Stimulated activated CD8-positive, alpha-beta memory T cell treated with anti-CD3 and anti-CD28 coated beads, Interleukin-7, amount 100 ng/mL, for 4 hours (primary cell): ENCODE measurements at places on chromosomes 1 and 21.
A peak's percentile ranks its signal among the peaks of the same experiment; 100 is the strongest.

- DNase-seq, result no peak
These were observed 1.2 kb upstream of the CAP1 start for GRCh38 chr1:40039245-40039756.

DNA sequence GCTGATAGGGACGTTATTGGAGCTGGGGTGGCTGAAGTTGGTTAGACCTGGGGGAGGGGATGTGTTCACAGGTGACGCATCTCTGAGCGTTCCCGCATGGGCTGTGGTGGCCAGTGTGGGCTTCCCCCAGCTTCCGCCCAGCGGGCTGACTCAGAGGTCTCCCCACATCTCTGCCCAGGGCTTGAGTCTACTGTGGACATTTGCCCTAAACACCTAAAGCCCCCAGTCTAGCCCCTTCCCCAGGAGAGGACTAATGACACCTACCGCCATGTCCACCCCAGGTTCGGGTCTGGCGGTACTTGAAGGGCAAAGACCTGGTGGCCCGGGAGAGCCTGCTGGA is 2.0 kb downstream of the AGRN start:
- no peak for DNase-seq

DNA sequence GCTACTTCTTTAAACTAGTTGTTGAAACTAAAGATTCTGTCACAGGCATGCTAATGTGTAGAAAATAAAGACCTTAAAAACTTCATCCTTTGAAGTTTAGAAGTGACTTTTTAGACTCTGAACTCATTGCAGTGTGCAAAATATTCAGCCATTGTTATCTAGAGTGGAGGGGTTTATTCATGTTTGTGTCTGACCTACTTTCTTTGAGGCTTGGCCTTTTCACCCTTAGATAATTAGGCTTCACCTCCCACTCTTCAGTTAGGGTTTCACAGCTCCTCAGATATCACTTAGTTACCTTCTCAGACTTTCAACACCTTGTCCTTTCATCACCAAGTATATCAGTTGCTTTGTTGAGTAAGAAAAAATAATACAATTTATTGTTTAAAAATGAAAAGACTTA is 75.9 kb downstream of the IVNS1ABP start:
- no peak for DNase-seq

GRCh38 chr21:39036581-39036980 is 146.7 kb downstream of the PSMG1 start:
- no peak for DNase-seq

GRCh38 chr1:43596579-43596978 is 53.4 kb upstream of the KDM4A start:
- no peak for DNase-seq

DNA sequence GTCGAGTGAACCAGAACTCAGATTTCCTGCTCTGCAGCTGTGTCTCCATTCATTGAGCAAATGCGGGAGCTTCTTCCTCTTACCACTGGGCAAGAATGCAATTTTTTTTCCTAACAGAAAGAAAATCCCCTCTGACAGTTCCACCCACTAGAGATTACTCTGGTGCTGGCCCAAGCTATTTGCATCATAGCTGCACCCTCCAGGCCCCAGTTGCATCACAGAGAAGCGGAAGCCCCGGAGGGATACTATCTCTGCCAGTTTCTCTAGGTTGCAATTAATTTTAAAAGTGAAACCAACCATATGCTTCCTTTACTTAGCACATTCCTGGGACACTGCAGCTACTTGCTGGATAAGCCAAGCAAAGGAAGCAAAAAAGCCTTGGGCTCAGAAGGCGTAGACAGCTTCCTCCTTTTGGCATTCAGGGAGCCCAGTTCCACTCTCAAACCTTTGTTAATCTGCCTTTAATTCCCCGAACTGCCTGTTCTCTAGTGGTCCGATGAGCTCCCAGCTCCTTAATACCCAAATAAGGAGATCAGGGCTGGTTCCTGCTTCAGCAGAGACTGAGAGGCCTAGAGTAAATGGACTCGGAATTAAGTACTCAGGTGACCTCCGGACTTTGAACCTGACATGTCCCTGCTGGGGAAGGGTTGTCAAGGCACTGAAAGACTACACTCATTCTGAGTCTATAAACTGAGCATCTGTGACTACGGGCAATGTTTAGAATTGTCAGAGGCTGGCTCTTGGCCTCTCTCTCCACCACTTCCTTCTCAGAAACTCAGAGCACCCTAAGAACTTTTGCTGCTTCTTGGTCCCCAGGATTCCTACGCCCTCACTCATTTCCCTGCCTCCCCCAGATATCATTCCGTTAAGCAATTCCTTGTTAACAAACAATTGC is 72.5 kb upstream of the TNFSF18 start:
- peak; percentile 8 for DNase-seq

- no peak for DNase-seq
These were observed 782 bp downstream of the CSDE1 start for GRCh38 chr1:114756949-114757454.

GRCh38 chr1:200147094-200147493 is 119.6 kb downstream of the NR5A2 start:
- no peak for DNase-seq

GRCh38 chr1:71660411-71660810 is 579.6 kb upstream of the ZRANB2 start:
- no peak for DNase-seq

DNA sequence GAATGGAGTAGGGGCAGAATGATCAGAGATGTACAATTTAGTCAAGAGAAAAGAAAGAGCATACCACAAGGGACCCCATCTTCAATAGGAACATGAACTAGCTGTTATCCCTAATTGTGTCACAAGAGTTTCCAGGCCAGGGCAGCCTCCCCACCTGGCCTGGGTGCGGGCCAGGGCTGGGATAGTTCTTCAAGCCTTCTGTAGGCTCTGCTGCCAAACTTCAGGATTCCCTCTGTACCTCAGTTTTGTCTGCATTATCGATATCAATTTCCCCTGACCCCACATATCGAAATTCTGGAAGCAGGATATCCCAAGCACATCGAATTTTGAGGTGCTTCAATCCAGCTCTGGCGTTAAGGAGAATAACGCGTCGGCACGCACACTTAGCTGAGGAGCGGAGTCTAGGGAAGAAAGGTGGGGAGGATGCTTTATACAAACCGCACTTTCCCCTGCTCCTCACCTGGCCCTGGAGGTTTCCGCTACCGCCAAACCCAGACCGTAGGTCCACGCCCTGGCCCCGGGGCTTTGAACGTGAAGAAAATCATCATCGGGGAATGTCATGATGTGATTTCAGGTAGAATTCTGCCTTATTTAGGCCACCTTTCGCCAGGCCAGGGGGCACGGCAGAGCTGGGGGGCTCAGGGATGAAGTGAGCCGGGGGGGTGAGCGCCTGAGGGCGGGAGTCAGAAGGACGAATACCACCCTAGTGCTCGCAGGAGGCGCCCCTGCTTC is 7.4 kb downstream of the HLX start:
- no peak for DNase-seq

DNA sequence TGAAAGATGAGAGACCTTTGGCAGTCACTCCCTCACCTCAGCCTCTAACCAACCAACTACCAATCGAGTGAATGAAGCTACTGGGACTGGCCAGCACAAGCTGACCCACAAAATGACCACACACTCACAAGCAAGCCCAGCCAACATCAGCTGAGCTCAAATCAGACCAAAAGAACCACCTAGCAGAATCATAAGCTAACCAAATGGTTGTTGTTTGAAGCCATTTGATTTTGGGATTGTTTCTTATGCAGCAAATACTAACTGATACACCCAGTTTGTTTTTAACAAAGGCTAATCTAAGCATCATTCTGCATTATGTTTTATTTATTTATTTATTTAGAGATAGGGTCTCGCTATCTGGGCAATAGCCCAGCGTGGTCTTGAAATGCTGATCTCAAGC is 310.4 kb downstream of the SETD4 start:
- DNase-seq, result no peak

DNA sequence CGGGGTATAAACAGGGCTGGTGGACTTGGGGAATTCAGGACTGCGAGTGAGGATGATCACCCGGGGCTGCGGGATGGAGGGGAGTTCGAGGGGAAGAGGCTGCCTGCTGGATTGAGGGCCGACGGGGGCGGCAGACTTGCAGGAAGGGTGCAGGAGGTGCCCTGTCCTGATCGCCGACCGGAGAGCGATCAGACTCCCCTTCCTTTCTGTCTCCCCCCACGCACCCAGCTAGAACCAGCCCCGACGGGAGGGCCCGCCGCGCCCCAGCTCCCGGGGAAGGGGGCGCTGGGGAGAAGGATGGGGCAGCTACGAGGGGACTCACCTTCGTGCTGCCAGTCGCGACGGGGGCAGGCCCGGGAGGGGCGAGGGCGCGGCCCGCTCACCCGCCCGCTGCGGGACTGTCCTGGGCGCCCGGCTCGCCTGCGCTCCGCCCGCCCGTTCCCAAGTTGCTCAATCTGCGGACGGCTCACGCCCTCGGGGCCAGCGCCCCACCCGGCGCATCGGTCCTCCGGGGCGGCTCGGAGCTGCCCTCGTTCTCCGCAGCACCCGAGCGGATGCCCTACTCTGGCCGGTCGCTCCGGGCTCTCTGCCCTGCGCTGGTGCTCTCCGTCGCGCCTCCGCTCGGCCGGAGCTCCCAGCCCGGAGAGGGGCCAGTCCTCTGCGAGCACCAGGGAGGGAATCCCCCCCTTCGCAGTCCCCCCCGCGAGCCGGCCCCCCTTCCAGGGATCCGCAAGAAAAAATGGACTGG is at the start of gene RSPO1:
RSPO1 (minus strand) TSS at position 649 of the 748 bp plus-strand sequence. CDS start 5,231 bp downstream, outside the sequence.
- no peak for DNase-seq

- DNase-seq, result no peak
These were observed 277.6 kb upstream of the RUNX1 start for GRCh38 chr21:35326677-35327076.

GRCh38 chr1:36384542-36385409 is 948 bp downstream of the STK40 start:
- no peak for DNase-seq

GRCh38 chr1:60965280-60965854 is 117.0 kb upstream of the NFIA start:
- DNase-seq, result no peak

DNA sequence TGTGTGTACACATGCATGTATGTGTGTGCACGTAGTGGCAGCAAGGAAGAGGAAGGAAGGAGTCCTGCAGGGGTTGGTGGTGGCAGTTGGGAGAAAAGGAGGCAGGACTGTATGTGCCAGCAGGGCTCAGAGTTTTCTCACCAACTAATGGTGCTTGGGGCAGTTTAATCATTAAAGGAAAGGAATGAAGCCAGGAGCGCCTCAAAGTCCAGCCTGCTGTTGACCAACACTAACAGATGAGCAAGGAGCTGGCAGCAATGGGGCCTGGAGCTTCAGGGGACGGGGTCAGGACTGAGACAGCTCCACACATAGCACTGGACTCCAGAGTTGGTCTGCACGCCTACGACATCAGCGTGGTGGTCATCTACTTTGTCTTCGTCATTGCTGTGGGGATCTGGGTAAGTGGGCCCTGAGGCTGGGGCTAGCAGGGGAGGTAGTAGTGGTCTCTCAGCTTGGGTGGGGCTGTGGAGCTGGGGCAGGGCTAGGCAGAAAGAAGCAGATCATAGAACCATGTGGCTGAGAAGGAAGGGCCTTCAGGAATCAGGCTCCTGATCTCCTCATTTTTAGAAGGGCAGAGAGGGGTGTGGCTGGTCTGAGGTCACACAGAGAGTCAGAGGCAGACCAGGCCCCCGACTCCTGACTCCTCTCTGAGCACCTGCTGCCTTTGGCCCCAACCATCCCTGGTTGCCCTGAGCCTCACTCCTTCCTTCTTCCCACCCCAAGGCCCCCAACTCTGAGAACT is at the start of gene SLC5A9:
SLC5A9 (plus strand) TSS at position 216 of the 742 bp plus-strand sequence; CDS start at position 237, 21 bp downstream.
- no peak for DNase-seq

DNA sequence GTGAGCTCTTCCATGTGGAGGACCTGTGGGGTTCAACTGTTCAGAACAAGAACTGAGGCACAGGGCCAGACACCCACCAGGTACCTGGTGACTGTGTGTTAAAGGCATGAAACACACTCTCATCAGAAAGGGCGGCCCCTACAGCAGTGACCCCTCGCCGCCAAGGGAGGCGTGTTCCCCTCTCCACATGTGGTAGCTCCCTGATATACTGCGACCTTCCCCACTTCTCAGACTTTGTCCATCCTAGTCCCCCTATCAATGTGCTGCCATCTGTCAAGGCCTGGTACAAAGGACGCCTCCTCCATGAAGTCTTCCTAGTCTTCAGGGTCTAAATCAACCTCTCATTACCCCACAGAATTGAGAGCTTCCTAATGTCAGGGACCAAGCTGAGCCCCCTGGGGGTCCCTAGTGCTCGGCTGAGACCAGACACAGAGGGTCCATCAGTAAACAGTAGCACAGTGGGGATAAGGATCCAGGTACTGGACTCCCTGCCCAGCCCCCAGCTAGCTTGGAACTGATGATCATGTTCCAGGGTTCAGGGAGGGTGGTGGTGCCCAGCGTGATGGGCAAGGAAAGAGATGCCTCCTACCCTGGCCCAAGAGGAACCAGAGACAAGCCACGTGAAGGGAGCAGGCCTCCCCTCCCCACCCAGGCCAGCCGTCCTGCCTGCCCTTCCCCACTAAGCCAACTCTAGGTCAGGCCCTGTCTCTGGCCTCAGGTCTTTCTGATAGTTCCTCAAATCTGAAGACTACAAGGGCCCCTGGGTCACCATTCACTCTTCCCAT is 10.3 kb downstream of the SDC3 start:
- no peak for DNase-seq

GRCh38 chr1:117674521-117675400 is 68.9 kb downstream of the TENT5C start:
- peak; percentile 29 for DNase-seq

DNA sequence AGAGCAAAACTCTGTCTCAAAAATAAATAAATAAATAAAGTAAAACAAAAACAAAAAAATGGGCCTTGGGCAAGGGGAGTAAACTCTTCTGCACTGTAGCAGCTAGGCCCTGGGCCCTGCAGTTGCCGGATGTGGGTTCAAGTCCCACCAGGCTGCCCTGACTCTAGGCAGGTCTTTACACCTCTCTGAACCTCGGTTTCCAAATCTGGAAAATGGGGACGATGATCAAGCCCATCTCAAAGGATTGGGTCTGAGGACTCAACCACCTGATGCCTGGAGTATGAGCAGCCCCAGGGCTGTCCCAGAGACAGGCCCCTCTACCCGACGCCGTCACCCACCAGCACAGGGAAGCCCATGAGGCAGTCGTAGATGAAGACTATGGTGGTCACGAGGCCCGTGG is 7.5 kb downstream of the GPR153 start:
- no peak for DNase-seq

DNA sequence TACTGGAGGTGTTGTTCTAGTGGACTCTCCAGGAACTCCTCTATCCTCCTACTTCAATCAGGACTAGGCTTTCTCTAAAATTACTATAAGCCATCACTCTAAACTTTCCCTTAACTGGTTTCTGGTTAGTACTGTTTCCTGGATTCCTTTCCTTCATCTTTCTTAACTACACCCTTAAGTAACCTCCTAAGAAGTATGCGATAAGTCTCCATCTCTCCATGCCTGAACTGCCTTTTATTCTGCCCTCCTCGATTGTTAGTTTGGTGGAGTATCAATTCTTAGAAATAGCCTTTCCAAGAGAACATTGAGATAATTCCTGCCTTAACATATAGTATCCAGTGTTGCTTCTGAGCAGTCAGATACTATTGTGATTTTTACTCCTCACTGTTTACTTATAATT is 162.9 kb upstream of the PDE4B start:
- no peak for DNase-seq

GRCh38 chr1:228652116-228652515 is 83.2 kb upstream of the RHOU start:
- DNase-seq, result no peak

GRCh38 chr21:14677013-14677412 is 130.9 kb upstream of the SAMSN1 start:
- DNase-seq, result no peak

GRCh38 chr1:23263380-23263887 is 46.1 kb upstream of the HTR1D start:
- DNase-seq, result no peak

- DNase-seq, result peak; percentile 97
These were observed 11.2 kb downstream of the TNFRSF1B start for GRCh38 chr1:12177999-12178441.
